Small intestine (tissue), 16 donors: ENCODE measurements at places on chromosomes 2 and 18.

DNA sequence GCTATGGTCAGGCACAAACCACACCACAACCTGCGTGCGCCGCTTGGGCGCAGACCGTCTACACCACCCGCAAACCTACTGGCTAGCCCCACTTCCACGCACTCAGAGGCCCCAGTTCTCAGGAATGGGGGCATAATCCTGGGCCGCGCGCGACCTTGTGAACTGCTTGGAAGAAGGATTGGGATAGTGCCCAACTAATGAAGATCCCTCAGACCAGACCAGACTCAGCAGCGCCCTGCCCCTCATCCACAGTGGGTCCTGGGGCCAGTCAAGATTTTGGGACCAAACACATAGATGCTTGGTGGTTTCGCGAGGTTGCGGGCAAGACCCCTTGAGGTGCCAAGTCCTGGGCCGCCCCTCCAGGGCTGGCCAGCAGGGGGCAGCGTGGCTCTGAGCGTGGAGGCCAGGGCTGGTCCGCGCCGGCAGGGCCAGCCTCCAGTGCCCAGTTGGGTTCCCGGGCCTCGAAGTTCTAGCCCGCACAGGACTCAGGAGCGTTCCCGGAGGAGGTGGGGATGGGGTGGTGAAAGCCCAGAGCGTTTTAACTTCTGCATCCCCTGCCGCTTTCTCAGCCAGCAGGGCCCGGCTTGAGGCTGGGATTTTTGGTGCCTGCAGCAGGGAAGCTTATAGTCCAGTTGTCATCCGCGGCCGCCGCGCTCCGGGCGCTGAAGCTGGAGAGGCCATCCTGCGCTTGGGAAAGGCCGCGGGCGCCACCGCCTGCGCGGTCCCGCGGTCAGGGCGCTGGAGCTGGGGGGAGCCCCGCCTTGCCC lies 8.3 kb downstream of the OSR1 start:
- DNase-seq: peak; percentile 49

DNA sequence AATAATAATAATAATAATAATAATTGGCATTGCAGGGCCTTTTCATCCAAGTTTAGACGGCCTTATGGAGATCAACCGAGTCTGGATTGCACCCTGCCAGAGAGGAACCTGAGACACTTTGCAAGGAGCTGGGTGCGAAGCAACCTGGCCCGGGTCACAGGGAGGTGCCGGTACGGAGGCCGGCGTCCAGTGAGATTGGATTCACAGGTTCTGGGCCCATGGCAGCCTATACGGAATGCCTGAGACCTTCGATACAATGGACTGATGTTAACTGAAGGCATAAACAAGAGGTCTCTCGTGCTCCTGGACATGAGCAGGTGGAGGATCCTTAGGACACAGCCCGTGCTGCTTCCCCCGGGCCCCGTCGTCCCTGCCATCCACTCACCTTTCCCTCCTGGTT lies 416.5 kb upstream of the SALL3 start:
- no peak for DNase-seq

- DNase-seq: no peak
Measured at GRCh38 chr2:224909885-224910573, 132.2 kb downstream of the DOCK10 start.

DNA sequence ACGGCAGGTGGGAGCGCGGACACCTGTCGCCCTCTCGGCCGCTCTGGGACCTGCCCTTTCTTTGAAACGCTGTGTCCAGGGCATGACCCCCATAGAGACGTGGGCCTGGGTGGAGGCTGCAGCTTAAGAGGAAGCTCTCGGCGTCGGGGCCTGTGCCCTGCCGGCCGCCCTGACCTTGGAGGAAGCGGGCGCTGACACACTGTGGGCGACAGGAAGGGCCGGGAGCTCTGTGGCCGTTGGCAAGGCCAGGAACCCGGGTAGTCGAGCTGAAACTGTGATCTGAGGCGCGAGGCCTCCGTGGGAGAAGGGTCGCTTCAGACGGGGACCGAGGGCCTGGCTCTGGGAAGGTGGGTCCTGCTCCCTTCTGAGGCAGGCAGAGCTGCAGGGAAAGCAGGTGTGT lies 28.2 kb downstream of the KCNG2 start:
- no peak for DNase-seq

GRCh38 chr2:129794540-129794939 lies 184.9 kb upstream of the RAB6C start:
- DNase-seq: no peak

DNA sequence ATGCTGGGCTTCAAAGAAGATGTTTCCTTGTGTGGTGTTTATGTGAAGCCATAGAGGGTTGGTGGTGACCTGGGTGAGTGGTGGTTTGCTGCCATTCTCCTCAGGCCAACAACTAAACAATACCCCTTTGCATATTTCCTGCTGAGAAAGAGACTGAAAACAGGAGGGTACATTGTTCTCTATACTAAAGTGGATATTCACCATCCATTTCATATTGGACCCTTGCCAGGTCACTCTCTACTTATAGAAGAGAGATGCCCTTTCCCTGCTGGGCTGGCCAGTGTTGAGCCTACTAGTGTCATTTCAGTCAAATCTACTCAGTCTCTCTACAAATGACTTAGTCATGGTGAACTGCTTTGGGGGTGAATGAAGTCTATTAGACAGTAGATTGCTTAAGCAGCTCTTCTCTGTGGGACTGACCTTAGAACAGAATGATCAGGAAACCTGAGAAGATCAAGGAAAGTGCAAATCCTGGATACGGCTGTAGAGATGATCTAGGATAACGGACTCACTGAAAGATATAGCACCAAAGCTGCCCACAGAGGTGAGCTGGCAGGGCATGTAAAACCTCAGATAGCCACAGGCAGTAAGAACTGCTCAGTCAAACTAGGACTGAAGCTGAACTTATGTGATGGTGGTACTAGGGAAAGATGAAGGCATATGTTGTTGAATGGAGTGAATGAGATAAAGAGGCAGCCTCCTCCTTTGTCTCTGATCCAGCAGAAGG lies 154.9 kb downstream of the MYO3B start:
- DNase-seq: no peak

DNA sequence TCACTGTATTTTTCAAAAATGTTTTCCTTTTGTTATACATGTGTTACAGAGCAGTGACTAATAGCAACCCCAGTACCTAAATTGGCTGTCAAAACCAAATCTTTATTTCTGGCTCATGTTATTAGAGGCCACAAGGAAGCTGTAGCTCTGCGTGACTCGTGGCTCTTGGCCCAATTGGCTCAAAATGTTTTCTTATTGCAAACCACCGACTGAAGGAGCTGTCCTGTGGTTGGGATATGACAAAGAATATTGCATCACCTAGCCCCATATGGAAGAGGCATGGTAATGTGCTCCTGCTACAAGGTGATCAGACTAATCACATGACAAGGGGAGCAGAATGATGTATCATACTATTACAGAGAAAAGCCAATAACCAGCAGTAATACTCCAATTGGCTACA lies 1058.5 kb downstream of the CBLN2 start:
- DNase-seq: no peak

DNA sequence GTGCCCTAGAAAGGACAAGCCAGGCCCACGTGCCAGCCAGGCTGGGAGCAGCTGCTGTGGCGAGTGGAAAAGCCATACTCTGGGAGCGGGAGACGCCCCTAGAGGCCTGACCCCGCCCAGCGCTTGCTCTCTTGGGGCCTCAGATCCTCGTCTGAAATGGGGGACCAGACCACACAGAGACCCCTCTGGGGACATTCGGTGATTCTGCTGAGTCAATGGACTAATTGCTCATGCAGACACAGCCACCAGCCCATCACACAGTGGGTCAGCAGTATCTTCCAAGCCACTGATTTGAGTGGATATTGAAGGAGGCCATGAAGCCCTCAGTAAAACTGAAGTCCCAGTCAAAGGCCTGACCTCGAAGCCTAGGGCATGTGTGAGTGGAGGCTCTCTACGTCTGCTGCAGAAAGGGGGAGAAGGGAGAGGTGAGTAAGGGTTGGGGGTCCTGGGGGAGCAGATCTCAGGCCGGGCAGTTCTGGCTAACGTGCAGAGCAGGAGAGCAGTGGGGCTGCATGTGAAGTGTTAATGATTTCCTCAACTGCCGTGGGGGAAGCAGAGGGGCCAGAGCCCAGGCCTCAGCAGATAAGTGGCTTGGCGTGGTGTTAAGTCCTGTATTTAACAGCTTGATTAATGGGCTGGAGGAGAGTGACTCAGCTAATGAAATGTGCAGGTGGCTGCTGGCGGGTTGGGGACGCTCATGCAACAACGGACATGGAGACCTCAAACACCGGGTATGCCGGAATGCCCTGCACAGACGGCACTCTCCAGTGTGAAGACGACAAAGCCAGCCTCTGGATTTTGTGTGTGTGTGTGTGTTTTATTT lies 104.4 kb upstream of the TWIST2 start:
- no peak for DNase-seq

DNA sequence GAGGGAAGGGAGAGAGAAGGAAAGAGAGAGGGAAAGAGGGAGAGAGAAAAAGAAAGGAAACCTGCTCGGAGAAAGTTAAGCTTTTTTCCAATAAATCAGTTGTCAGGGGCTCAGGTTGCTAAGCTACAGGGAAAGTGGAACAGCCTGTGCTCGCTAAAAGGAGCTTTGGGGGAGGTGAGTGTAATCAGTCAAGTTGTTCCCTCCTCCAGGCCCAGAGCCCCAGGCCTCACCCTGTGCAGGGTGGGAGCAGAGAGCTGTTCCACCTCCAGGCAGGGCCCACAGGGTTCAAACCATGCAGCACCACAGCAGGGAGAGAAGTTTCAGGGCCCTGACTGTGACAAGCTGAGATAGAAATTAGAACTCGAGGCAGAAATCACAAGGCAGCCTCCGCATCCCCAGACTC lies 56.4 kb upstream of the PPP1CB start:
- DNase-seq: no peak

- no peak for DNase-seq
Measured at GRCh38 chr2:85244828-85245227, 83.0 kb downstream of the TGOLN2 start.

DNA sequence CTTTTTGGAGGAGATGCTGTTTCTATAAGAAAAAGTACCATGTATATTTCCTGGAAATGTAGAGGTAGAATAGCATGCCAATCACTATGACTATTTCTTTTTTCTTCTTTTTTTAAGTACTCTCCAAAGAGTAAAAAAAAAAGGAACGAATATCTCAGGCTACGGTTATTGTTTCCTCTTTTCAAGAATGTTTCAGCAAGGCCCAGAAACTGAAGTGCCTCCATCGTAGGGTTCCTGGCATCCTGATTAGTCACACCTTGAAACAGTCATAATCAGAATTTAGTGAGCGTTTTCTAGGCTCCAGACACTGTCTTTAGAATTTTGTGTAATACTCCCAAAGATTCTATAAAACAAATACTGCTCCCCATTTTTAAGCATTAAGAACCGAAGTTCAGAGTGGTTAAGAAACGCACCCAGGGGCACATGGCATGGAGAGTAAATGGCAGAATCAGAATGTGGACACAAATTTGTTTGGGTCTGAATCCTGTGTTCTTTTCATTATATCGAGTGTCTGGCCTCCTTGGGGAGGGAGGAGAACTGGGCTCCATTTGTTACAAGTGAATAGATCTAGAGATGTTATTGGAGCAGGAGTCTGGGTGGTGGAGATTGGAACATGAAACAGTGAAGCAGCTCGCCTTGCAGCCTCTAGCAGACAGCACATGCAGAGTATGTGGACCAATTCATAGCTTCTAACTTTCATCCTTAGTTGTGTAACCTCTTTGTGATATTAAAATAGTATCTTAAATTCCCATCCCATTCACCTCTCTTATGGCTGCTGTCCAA lies 26.7 kb downstream of the ZEB2 start:
- DNase-seq: no peak

DNA sequence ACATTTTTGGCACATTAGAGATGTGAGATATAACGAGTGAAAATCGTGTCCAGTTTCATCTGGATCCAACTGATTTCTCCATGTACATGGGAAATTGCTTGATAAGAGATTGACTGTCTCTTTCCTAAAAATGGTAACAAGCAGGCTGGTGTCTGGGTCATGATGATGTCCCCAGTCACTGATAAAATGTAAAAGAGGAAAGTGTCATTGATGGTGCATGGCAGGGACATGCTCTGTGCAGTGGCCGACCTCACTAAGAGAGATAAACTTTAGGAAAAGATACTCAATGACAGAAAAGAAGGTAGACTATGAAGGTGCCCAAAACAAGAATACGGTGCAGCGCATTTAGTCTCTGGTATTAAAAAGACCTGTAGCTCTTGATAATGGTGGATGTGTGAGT lies 1517.5 kb downstream of the RPIA start:
- no peak for DNase-seq

- DNase-seq: no peak
Measured at GRCh38 chr18:59376351-59376935, 17.4 kb upstream of the LMAN1 start.

DNA sequence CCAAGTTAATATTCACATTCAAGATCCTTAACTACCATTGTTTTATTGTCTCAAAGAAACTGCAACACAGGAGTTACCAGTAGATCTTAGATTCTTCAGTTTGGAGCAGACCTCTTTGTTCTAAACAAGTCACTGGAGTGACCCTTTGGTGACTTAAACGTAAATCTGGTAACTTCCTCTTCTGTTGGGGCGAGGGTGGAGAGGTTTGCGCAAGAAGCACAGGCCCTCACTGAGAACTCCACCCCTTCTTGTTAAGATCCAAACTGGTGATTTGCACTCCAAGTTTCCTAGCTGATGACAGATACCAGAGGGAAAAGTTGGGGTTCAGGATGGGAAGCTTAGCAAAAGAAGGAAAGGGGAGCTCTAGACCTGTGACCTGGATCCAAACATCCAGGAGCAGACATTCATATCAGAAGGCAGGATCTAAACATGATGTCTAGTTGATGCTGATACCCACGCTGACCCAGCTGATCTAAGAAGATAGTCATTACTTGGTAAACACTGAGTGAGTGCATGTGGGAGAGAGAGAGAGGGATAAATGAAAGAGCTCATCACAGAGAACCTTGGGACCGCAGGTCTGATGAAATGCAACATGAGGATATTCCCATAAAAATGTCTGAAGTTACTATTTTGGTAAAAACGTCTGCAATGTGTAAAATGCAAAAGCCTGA lies 256.0 kb downstream of the CDH20 start:
- DNase-seq: no peak

DNA sequence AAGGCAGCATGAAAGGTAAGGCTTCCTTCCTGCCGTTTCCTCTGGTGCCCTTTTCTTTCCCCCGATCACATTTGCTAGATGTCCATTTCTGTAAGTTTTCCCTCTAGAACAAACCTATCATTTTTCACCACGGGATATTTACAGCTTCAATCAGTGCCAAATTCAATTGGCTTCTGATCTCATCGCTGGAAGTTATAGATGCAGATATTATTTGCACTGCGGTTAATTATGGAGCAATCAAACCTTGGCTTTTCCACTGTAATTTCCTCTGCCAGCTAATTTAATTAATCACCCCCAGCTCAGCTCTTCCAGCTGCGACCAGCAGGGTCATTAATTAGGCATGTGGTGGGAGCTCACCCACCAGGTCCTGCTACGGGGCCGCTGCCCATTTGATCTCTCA lies 86.1 kb downstream of the GBX2 start:
- DNase-seq: no peak
